ENCODE measurements at places on chromosomes 11 and 22.

DNA sequence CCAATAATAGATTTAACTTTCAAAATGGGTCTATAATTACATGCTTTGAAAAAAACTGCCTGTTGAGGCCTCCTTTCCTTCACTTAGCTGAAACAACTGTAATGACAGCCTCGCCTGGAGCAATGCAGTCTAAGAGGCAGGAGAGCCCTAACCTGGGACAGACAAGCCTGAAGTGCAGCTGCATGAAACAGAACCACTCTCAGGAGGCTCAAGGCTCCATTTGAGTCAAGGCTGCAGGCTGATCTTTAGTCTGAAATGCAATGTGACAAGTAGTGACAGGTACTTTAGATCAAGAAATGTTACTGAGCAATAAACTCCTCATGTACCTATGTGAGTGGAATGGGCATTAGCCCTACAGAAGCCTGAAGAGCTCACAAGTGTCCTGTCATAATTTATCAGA is 414.0 kb upstream of the LUZP2 start:
- DNase-seq = no peak

GRCh38 chr11:130418756-130419155 is 9.7 kb downstream of the ADAMTS8 start:
- DNase-seq = no peak

GRCh38 chr22:42945736-42946135 is 69.2 kb downstream of the PACSIN2 start:
- DNase-seq = no peak

DNA sequence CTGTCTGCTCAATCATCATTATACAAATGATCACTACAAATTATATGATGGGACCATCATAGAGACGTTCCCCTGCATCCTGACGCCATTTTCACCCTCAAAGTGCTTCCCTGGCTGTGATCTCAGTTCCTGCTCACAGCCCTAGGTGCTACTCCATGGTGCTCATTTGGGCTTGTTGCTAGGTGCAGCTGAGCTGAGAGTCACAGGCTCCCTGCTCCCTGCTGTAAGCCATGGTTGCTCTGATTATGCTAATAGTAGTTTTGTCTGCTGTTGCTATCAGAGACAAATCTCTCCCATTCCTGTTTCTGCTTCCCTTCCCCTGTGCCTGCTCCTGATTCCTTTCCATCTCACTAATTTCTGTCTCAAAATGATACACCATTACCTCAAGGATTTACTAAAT is 474.3 kb downstream of the METTL15 start:
- DNase-seq = no peak

DNA sequence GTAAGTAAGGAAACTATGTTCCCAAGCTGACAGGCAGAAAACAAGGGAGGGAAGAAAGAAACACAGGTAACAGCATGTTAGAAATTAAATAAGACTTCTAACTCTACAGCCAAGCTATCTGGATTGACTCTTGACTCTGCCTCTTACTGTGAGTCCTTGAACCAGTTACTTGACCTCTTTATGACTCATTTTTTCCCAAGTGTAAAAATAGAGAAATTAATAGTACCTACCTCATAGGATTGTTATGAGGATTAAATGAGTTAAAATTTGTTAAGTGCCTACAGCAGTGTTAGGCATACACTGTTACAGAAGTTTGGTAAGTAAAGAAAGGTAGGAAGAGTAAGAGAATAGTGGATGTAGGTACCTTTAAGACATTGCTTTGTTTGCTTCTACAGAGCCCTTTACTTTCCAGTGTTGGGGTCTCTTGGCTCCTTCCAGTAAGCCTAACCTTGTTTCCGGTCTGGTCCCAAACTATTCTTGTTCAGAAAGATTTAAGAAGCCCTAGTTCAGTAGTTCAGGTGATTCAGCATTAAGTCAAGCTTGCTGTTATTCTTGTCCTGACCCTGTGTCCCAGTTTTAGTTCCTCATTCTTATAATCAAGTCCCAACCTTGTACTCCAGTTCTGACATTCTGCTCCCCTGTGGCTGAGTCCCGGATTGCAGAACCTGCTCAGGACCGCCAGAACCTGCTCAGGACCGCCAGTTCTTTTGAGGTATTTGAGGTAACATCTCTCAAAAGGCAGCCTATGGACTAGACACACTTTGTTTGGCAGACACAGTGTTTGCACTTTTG is 963.4 kb upstream of the CCDC90B start:
- no peak for DNase-seq

DNA sequence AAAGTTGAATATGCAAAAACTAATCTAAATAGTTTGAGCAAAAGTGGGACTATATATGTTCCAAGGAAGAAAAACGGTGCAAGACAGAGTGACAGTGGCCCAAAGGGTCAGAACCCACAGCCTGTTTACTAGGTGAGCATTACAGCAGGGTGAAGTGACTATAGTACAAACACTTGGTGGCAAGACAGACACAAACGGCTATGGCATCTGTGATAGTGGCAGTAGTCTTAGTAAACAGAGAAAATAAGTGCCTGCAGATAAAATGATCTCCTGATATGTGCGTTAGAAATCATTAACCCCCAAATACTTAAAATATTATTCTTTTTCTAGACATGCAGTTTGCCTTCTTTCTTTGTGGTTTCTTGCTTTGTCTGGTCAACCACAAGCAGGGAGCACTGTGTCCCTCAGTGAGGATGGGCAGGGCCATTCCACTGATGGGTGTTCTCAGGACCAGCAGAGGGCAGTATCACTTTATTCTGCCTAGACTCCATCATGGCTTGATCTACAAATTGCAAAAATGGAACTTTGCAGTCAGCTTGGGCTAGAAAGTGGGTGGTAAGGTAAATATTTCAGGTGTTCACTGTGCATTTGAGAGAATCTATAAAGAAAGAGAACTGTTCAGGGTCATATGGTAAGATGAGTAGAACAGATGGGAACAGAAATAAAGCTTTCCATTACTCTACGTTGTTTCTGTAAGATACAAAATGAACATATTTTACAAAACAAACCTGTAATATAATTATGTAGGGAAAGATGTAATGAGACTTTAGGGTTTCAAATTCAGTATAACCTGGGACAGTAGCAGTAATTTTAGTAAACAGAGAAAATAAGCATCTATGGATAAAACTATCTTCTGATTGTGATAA is 198.2 kb downstream of the SWAP70 start:
- peak; percentile 77 for DNase-seq

DNA sequence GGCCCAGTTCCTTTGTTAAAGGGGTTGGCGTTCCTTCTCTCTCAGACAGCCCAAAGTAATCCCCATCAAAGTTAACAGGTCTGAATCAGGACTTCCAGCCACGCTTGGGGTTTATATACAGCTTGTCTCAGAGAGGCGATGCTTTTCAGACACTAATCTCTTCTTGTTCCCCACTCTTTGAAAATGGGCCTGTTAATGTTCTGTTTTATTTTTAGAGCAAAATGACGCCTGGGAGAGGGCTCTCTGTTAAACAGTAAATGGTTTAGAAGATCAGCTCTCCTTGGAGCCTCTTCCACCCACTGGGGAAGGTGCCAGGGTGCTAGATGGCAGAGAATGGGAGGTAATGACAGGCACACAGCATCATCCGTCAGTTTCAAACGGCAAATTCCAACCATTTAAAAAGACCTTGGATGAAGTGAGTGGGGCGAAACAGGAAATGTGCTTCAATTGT is 235.9 kb upstream of the NARS2 start:
- DNase-seq = no peak

GRCh38 chr11:79007771-79008402 is 432.9 kb downstream of the TENM4 start:
- DNase-seq = no peak

DNA sequence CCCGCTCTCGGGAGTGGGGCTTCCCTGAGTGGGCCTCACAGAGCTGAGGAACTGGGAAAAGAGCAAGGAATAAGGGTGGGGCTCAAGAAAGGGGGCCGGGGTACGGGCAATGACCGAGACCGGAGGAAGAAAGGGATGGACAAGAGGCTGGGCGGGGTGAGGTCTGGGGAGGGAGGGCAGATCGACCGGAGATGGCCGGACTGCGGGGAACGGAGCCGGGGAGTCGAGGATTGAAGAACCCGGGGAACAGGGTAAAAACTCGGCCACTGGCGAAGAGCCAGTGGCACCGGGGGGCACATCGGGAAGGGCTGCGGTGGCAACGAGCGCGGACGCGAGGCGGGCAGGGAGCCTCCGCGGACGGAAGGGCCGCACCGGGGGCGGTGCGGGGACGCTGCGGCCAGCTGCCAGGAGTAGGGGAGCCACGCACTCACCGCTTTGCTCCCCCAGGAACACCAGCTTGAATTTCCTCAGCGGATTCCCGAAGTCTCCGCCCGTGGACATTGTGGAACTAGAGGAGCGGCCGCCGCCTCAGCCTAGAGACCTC is 667 bp downstream of the RAB6A start:
- peak; percentile 60 for DNase-seq

GRCh38 chr22:38971791-38972190 is 10.4 kb upstream of the APOBEC3B start:
- no peak for DNase-seq

DNA sequence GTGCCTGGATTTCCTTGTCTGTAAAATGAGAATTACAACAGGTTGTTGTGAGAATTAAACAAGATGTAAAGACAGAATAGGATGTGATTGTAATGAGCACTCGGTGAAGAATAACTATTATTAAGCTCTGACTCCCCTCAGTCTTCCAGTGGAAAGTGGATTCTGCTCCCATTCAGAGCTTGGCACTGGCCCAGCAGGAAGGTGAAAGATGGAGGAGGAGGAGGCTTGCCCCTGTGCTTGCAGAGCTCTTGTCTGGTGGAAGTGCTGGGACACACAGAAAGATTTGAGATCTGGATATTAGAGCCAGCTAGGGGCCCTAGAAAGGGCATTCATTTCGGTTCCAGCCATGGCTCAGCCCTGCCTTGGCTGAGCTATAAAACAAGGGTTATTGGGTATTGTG is 28.2 kb downstream of the PHLDB1 start:
- no peak for DNase-seq
